Activated T-helper 2 cell treated with anti-CD3 and anti-CD28 coated beads, Interferon-gamma antibody, Interleukin-2, Interleukin-4, amounts not matched to agents 10 μg/mL and 5 μg/mL and 100 μg/mL, durations not matched to agents 14 hours and 24 hours and 36 hours (primary cell): ENCODE measurements at places on chromosomes 4 and X.
A peak's percentile ranks its signal among the peaks of the same experiment; 100 is the strongest.

DNA sequence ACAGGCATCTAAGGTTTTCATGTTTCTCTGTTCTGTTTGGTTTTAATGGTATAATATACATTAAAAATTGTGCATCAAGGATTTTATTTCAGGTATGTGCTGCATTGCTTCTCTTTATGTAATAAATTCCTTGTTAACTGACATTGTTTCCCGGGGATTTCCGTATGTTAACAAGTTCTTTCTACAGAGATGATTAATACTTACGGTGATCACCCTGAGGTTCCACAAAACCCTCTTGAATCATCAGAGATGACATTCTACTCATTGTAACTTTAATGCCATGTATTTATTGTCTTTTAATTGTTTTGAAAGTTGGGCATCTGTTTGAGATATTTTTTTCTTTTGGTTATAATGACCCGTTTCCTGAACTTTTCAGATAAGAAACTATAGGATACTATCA, 37.5 kb downstream of the ARHGAP10 start:
- DNase-seq, result no peak

GRCh38 chr4:177802162-177802561, 359.9 kb upstream of the AGA start:
- DNase-seq, result no peak

GRCh38 chr4:118814058-118814457, 21.9 kb downstream of the SEC24D start:
- no peak for DNase-seq

GRCh38 chr4:164350061-164350460, 403.9 kb upstream of the SMIM31 start:
- DNase-seq, result no peak

- DNase-seq, result no peak
These were observed 19.1 kb downstream of the GALNT7 start for GRCh38 chr4:173187732-173188131.

DNA sequence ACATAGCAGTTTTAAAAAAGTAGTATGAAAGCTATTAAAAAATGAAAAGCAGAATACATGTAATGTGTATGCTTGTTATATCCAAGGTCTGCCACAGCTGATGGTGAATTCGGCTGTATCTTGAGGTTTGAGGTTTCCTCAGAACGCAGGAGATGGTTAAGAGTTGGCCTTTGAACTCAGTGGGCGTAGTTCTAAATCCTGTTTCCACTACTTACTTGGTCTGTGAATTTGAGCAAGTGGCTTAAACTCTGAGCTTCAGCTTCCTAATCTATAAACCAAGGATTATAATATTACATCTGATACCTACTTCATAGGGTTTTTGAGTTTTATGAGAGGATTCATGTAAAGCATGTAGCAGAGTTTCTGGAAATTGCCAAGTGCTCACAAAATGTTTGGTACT, 125.2 kb downstream of the STIM2 start:
- peak; percentile 34 for DNase-seq

DNA sequence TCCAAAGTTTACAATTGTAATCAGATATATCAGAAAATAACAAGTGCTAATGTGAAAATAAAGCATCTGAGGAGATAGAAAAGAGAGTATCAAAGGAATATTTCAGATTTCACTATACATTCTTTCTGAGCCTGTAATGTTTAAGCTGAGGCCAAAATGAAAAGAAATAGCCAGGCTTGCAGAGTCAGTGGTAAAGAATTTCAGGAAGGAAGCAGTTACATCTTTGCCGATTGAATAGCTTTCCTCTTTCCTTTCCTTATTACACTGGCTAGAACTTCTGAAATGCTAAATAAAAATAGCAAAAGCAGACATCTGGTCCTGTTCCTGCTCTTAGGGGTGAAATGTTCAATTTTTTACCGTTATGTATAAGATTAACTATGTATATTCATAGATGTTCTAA, 1441.6 kb upstream of the PCDH7 start:
- DNase-seq, result no peak

DNA sequence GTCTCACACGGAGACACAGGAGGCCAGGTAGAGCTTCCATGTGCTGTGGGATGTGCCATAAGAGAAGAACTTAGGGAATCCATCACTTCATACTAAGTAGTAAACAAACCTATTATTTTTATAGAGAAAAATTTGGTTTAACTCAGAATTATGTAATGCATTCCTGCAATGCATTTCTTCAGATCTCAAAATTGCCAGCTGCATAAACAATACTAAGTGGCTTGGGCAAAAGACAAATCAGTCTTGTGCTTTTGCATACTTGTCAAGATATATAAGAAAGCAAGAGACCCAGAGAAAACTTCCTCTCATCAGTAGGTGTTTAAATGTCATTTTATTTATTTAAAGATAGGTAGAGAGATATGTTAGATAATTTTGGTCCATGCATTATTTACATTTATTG, 382.1 kb upstream of the CTSO start:
- DNase-seq, result no peak

DNA sequence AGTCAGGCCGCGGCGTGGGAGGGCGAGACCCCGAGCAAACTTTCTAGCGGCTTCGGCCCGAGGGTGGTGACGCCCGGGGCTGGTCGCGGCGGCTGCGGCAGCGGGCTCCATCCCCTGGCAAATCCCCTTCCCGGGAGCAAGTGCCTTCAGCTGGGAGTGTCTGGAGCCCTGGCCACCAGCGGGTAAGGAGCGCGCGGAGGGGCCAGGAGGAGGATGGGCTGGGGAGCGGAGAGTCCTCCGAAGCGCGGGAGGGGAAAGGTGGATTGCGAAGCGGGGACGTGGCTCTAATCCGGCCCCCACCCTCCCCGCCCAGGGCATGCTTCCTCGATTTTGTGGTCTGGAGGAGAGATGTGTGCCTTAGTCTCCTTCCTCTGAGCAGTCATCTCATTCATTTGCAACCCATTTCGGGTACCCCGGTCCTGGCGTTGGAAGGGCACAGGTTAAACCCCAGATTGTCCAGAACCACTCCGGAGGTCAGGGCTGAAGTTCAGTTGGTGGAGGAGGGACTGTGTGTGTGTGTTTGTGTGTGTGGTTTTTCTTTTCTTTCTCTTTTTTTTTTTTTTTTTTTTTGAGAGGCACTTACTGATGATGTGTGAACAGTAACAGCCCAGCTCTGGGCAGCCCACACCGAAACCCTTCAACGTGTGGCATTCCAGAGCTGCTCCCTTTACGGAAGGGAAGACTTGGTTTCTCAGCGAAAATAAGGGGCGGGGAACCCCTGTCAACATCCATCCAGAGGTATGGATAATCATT, 516 bp downstream of the SGMS2 start:
- no peak for DNase-seq
